Endodermal cell (in vitro differentiated cells): ENCODE measurements at places on chromosomes 2 and 18.

GRCh38 chr2:205276116-205276777, 406.1 kb upstream of the NRP2 start:
- DNase-seq: peak; percentile 80

DNA sequence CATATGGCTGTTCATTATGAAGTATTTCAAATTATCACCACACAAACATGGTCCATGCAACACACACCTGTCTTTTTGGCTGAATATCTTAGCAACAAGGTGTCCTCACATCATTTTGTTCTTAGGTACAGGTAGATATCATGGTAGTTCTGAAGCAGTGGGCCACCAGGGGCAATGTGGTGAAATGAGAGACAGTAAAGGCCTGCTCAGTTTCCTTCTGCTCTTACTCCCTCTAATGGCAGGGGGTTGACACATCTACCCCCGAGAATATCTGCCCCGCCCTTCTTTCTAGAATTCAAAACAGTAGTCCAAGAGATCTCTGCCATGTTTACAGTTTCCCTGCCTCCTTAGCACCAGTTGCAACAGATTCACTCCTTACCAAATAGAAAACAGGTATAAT, 147.0 kb upstream of the KLHL14 start:
- DNase-seq: peak; percentile 87

- peak; percentile 91 for DNase-seq
These were observed 423.8 kb upstream of the MEX3C start for GRCh38 chr18:51621113-51621863.

DNA sequence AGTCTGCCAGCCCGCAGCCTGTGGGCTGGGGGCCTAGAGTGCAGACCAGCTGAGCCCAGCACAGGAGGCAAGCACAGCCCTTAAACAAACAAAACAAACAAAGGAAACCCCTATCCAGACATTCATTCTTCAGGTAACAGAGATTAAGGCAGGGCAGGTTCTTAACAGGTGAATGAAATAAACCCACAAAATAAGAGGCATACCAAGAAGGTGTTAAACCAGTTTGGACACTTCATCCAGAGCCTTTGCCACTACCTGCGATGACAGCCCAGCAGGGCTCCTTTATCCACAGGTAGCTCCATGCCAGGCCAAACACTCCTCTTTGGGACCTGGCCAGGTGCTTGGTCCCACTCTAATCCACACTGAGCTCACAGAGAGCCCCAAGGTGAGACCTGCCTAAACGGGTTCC, 209.7 kb upstream of the SIX2 start:
- peak; percentile 59 for DNase-seq

- no peak for DNase-seq
These were observed 331.9 kb downstream of the SLC8A1 start for GRCh38 chr2:40120026-40120425.

DNA sequence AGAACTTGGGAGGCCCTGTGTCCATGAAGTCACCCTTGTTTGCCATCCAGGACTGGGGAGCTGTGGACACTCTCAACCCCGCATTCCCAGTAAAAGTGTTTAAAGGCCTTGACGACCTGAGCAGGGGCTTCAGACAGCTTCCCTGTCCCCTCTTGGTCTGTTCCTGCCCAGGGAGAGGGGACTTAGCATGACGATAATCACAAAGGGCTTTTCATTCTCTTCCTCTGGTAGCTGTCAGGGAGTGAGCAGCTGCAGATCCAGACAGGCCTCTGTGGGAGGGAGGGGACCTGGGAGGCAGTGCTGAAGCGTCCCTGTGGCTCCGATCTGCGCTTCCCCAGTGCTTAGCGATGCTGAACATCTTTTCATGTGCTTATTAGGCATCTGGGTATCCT, 77.8 kb upstream of the HS6ST1 start:
- peak; percentile 78 for DNase-seq

GRCh38 chr2:181660181-181660580, 3.3 kb upstream of the CERKL start:
- DNase-seq: no peak

- no peak for DNase-seq
These were observed 172.4 kb downstream of the FBXO15 start for GRCh38 chr18:73975266-73975665.

- DNase-seq: no peak
These were observed 97.4 kb downstream of the ANKRD36 start for GRCh38 chr2:97210325-97210724.
